Coronary artery (tissue), 2 donors: ENCODE measurements at places on chromosomes 4 and X.
A peak's percentile ranks its signal among the peaks of the same experiment; 100 is the strongest.

- no peak for DNase-seq
Observed at GRCh38 chr4:186722796-186723291, 812 bp downstream of the FAT1 start.

GRCh38 chrX:17616936-17617335 is 120.4 kb upstream of the SCML1 start:
- DNase-seq: no peak

DNA sequence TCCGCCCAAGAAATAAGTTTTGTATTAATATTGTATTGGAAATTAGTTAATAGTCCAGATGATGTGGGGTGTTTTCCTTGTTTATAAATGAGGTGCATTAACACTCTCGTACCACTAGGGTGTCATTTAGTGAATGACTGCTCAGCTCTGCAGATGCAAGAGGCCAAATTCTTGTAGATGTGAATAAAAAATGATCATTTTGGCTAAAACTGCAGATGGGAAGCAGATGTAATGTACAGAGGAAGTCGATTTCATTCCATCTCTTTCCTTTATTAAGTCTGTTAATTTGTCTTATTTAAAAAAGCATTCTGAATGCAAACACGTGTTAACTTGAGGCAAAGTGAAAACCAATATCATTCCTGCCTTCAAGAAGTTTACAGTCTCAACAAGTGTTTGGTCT is 108.1 kb downstream of the DHX15 start:
- no peak for DNase-seq

- DNase-seq: no peak
Observed at GRCh38 chr4:74473155-74473811, 28.3 kb downstream of the AREG start.

DNA sequence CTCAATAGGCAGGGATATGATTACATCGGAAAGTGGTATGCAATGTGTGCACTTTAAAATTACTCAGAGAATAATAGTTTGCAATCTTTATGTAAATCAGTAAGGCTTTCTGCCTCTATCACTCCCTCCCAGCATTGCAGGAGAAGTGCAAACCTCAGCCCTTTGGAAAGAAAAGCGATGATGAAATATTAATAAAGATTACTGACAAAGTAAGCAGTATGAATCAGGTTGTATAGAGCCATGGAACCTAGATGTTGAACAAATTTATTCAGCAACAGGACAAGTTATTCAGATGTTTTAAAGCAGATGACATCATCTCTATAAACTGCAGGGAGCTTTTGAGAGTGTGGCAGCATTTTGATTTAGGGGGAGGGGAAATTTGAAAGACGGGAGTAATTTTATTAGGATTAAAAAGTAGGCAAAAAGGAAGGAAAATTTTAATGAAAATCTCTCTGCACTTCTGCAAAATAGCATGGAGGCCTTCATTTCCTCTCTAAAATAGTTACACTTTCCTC is 631.7 kb upstream of the GRIA3 start:
- DNase-seq: no peak

GRCh38 chr4:139167774-139168444 is 9.1 kb downstream of the ELF2 start:
- DNase-seq: no peak

DNA sequence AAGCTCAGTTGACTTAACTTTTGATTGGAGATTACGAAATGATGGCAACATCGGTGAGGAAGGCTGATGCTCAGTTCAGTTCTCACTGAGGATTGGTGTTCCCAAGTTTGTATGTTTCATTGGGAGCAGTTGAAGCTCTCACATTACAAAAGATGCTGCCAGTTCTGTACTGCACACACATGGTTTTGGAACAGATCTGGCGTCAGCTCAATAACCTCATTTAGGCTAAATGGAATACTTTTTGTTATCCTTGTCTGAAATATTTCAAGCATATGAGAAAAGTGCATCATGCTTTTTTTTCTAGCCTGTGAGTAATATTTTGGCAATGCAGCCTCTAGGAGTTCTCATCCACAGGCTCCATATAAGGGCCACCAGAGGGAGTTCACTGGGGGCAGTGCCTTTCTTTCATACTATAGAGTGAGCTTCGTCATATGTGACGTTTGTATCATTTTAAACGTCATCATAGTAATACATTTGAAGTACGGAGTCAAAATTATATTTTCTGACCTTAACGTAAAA is 4.1 kb downstream of the ENPEP start:
- no peak for DNase-seq

DNA sequence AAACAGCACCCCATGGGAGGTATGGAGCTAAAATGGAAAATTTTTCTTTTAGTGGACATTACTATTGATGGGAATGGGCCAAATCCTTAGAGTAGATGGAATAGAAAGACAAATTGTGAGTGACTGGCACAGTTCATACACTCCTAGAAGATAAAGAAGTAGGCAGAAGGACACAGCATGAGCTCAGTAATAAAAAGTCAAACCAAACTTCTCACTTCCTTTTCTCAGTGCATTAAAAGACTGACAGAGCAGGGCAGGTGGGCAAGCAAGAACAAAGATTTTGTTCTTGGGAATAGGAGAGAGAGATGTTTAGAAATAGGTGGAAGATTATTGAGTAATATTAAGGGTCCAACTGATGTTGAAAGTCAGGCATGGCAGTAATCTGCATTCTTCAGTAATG is 132.5 kb downstream of the ATP10D start:
- no peak for DNase-seq

GRCh38 chrX:154750301-154751202 is at the start of gene GAB3:
Gene GAB3 (minus strand): TSS chrX:154751077. CDS start chrX:154751025, 52 bp downstream.
- DNase-seq: no peak

DNA sequence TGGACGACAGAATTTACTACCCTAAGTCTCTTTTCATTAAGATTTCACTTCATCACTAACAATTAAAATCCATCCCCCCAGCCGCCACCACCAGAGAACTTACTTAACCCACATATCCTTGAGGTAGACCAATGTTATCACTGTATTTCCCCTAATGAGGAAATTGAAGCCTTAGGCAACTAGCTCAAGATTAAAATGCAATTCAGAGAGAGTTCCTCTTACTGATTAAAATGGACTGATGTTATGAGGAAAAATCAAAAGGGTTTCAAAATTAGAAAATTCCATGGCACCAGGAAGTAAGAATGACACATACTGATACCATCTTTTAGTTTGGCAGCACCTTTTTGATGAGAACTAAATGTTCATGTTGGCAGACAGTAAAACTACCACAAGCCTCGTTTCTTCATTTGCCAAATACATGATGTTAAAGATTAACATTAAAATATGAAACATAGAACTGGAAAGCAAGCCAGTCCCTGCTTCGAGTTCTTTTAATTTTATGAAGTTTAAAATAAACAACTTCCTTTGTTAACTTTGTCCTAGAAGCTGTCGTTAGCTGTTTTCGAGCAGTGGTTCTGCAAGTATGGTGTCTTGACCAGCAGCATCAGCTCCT is 69.3 kb upstream of the CCDC160 start:
- DNase-seq: no peak

- DNase-seq: no peak
Observed at GRCh38 chrX:71623714-71624113, 5.4 kb upstream of the CXCR3 start.

DNA sequence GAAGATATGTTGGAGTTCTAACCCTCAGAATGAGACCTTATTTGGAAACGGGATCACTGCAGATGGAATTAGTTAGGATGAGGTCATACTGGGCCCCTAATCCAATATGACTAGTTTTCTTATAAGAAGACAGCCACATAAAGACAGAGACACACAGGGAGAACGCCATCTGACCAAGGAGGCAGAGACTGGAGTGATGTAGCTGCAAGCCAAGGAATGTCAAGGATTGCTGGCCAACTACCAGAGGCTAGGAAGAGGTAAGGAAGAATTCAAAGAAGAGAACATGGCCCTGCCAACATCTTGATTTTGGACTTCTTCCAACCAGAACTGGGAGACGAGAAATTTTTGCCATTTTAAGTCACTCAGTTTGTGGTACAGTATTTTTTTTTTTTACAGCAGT is 152.8 kb upstream of the DIPK2B start:
- no peak for DNase-seq

DNA sequence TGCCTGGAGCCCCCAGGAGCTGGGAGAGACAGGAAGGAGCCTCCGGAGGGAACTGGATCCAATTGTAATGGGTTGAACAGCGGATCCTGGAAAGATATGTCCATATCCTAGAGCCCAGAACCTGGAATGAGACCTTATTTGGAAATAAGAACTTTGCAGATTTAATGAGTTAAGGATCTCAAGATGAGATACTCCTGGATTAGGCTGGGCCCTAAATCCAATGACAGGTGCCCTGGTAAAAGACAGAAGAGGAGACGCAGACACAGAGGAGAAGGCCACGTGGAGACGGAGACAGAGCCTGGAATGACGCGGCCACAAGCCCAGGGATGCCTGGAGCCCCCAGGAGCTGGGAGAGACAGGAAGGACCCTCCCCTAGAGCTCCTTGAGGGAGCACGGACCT is 34.1 kb downstream of the P2RY8 start:
- DNase-seq: no peak

GRCh38 chr4:138938366-138938690 is 77.3 kb upstream of the NOCT start:
- DNase-seq: no peak

DNA sequence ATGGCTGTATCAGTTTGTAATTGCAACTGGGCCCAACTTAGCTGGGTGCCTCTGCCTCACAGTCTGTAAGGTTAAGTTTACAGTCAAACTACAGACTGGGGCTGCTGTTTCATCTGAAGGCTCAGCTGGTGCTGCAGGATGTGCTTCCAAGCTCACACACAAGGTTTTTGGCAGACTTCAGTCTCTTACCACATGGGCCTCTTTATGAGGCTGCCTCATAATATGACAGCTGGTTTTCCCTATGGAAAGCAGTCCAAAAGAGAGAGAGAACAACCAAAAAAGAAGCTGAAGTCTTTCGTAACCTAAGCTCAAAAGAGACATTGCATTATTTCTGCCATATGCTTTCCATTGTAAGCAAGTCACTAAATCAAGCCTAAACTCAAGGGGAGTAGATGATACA is 271.7 kb downstream of the DCTD start:
- no peak for DNase-seq

GRCh38 chr4:157509341-157509740 is 288.8 kb downstream of the GRIA2 start:
- no peak for DNase-seq

GRCh38 chr4:1122505-1122904 is 9.1 kb upstream of the RNF212 start:
- no peak for DNase-seq

DNA sequence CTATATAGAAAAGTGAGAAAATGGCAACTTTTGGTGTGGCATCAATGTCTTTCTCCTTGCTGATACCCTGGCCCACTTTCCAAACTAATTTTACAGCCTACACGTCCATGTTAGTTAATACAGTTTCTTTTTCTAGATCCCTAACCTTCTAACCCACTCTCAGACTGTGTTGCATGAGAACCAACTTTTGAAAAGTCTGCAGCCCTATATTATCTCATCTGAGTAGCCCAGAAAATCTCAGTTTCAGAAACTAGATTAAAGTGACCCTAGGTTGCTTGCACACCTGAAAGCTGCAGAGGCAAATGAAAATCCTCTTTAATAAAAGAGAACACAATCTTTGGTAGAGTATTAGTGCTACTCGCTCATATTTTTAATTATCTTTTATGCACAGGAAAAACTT is 371.6 kb upstream of the EMCN start:
- DNase-seq: no peak

DNA sequence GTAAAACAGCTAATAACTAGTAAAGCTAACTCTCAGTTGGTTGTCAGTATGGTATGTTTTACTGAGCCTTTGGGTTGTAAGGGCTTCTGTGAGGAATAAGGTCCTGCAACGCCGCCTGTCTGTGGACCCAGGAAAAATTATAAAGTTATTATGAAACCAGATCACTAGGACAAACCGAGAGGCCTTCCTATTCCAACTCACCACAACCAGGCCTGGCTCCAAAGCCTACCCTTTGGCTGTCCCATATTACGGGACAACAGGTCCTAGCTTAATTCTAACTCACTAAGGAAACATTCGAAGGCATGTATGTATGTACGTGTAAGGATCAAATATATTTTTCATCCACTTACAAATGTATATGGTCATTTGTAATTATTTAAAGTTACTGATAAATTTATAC is 1.4 kb downstream of the ANKRD17 start:
- peak; percentile 76 for DNase-seq

DNA sequence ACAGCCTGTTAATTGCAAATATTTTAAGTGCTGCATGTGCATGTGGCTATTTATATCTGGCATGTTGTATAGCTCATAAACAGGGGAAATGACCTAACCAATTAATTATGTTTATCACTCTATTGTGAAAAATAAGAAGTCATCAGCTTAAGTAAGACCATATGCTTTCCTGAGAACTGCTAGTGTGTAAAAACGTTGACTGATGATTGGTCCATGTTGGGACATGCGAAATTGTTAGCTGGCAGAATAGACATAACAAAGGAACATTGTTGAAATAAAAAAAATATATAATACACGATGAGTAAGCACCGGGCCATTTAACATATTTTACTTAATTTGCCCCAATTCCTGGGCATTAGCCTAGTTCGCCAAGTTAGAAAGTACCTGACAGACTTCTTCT is 207.5 kb downstream of the ANK2 start:
- DNase-seq: no peak

DNA sequence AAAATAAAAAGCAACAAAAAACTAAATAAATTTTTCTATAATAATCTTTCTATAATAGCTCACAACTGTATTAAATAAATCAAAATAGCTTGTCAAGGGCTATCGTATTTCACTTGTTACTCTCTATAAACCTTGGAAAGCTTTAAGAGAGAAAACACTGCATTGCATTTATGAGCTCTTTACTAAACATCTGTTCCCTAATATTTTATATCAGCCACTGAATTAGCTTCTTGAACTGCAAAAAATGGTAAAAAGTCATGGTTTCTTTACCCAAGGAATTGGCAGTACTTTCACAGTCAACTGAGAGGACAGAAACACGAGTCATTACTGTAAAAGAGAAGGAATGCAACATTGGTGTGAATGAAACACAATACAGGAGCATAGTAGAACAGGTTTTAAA is 671.2 kb downstream of the PCDH18 start:
- DNase-seq: no peak

DNA sequence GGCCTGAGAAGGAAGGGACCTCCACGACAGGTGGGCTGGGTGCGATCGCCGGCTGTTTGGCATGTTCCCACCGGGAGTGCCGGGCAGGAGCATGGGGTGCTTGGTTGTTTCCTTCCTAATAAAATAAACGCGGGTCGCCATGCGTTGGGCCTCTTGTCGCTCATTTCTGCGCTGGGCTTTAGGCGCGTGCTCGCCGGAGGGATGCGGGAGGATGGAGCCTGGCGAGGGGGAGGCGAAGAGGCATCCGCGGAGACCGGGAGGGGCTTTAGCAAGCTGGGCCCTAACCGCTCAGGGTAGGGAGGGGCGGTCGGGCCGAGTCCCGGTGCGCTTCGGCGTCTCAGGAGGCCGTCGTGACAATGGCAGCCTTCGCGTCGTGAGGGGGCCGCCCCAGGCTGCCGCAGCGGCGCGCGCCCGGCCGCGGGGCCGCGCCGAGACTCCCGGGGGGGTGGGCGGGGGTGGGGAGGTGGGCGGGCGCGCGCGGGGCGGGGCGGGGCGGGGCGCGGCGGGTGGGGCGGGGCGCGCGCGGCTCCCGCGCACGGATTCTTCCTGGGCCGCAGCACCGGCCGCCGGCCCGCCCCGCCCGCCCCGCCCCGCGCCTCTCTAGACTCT is 476 bp upstream of the GDI1 start:
- DNase-seq: no peak
